Sigmoid colon (tissue), 7 donors: ENCODE measurements at places on chromosomes 11 and 22.

DNA sequence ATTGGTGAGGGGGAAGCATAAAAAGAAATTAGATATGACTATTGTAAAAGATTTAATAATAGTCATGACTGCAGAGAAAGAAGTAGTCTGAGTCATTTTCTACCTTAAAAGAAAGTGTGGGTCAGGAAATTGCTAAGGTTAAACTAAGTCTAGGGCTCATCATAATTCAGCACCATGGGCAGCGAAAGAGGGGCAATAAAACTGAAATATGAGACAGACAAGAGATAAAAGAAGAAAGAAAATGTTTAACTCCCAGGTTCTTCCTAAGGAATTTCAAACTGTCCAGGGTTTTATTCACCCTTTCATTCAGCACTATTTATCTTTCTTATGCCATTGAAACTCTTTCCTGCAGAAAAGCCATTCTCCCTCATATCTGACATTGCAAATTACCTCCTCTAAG lies 114.4 kb upstream of the API5 start:
- DNase-seq, result no peak

GRCh38 chr11:10392095-10393079 lies 62.7 kb upstream of the AMPD3 start:
- DNase-seq, result no peak

DNA sequence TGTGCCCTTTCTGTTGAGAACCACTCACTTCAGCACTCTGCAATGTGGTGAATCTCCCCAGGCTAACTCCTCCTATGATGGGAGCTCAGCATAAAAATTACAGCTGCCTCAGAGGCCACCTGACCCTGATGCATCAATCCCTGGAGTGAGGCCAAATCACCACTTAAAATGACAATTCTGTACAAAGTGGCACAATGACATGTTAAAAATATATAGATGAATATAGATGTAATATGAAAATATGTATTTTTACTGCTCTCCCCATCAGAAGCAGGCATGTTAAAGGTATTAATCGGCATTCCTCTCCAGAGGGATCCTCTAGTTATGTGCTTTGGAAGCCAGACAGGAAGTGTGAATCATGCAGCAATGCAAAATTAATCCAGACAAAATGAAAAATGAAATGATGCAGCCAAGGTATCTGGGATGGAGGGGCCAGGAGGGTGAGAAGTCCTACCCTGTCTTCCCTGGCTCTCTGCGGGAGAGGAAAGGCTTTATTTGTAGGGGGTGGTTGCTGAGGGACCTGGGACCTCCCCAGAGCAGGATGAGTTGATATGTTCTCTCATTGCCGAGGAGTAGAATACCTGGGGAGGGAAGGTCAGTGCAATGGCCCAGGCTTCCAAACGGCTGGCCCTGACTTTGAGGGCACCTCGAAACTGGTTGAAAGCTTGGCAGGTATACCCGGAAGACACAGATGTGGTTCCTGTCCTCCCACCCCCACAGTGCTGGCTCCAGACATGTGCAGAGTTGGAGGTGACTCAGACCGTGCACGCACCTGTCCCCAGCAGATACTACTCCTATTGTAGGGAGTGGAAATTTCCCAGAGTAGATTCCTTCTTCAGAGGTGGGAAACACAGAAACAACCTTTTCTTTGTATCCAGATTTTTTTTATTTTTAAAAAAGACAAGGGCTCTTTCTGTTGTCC lies 347.9 kb upstream of the NCAM1 start:
- no peak for DNase-seq

- DNase-seq, result no peak
Observed at GRCh38 chr11:57354699-57355098, 16.5 kb downstream of the P2RX3 start.

DNA sequence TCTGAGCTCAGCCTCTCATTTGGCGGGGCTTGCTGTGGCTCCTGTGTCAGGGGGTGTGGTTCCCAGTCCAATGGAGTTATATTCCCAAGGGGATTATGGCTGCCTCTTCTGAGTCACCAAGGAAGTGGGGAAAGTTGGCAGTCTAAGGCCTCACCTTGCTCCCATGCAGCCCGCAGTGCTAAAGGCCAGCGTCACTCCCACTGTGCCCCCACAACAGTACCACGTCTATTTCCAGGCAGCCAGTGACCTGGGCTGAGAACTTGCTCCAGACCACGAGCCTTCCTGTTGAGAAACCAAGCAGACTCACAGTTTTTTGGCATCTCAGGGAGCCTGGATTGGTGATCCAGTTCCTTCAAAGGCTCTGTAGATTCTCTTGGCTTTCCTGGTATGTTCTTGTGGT lies 45.6 kb downstream of the OR2AT4 start:
- DNase-seq, result no peak

DNA sequence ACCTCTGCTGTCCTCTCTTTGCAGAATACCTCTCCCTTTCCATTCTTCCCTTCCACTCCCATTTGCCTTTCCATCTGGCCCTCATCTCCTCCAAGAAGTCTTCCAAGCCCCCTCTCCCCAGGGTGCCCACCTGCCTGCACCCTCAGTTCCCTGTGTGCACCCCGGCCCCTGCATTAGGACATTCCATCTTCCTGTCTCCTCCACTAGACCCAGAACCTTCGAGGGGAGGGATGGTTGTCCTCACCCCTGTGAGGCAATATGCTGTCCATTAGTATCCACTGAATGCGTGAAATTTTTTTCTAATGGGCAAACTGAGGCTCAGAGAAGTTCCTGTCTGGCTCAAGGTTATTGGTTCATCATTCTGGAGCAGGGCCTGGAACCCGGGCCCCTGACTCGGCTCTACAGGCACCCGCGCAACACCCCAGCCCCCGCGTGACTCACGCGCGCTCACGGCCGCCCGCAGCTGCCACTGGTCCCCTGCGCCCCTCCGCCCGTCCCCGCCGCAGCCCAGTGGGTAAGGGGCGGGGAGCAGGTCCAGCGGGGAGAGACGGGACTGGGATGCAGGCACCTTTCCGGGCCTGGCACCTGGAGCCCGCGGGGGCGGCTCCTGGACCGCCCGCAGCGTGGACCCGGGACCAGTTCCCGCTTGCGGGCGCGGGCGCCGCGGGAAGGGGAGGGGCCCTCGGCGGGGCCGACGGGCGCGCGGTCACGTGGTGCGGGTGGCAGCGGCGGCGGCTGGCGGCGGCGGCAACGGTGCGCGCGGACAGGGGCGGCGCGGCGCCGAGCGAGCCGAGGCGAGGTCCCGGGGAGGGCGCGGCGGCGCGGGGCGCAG lies 7.0 kb downstream of the SEPTIN3 start:
- DNase-seq, result no peak

GRCh38 chr22:29065468-29066190 lies 4.0 kb upstream of the C22orf31 start:
- DNase-seq, result no peak

DNA sequence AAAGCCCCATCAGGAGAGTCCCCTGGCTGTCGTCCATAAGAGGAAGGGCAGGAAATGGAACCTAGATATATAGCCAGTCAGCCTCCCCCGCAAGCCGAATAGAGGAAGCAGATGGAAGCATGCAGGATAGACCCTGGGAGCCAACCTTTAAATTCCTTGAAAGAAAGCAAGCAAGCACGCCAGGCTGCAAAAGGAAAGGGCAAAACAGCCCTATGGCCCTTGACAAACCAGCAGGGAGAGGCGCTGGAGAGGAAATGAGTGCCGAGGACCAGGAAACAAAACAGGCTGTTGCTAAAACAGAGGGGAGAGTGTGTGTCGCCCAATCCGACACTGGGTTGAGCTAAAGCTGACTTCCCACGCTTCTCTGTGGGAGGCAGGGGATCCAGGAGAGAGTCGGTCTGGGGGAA lies 203.5 kb upstream of the MTNR1B start:
- DNase-seq, result no peak

GRCh38 chr11:85831050-85831449 lies 20.1 kb upstream of the SYTL2 start:
- DNase-seq, result no peak

- no peak for DNase-seq
Observed at GRCh38 chr11:116225236-116225635, 547.6 kb downstream of the BUD13 start.

- no peak for DNase-seq
Observed at GRCh38 chr11:119593346-119593745, 135.7 kb downstream of the NECTIN1 start.

DNA sequence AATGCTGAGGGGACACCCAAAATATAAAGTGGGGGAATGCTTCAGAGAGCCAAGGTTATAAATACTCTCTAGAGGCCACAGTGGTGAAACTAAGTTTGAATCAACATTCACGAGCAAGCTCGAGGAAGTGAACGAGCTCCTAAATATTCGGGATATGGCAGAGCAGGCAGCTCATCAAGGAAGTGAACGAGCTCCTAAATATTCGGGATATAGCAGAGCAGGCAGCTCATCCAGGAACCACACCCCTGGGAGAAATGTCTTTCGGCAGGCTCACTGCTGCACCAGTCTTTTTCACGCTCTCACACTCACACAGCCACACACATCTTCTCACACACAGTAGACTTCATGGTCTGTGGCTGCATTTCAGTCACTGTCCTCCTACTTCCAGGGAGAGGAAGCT lies 787.5 kb downstream of the OPCML start:
- no peak for DNase-seq

DNA sequence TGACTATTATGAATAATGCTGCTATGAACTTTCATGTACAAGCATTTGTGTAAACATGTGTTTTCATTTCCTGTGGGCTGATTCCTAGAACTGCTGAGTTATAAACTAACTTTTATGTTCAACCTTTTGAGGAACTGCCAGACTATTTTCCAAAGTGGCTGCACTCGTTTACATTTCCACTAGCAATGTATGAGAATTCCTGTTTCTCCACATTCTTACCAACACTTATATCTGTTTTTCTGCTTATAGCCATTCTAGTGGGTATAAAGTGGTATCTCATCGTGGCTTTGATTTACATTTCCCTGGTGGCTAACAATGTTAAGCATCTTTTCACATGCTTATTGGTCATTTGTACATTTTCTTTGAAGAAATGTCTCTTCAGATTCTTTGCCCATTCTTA lies 35.2 kb upstream of the SCUBE2 start:
- DNase-seq, result no peak

DNA sequence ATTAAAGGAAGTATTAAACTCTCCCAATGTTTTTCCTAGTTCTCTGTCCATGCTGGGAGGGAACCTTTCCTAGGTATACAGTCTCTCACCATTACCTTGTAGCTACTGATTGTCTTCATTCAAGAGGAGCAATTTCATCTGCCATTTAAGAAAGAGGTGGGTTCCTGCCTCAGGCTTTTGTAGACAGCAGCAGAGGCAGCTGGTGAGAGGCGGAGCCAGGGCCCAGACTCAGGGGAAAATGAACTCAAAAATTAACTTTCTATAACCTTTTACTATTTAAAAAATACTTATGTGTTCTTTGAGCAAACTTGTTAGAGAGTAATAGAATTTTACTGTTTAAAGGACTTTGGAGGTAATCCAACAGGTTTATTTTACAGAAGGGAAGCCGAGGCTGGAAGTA lies 133.0 kb downstream of the SNX19 start:
- no peak for DNase-seq

DNA sequence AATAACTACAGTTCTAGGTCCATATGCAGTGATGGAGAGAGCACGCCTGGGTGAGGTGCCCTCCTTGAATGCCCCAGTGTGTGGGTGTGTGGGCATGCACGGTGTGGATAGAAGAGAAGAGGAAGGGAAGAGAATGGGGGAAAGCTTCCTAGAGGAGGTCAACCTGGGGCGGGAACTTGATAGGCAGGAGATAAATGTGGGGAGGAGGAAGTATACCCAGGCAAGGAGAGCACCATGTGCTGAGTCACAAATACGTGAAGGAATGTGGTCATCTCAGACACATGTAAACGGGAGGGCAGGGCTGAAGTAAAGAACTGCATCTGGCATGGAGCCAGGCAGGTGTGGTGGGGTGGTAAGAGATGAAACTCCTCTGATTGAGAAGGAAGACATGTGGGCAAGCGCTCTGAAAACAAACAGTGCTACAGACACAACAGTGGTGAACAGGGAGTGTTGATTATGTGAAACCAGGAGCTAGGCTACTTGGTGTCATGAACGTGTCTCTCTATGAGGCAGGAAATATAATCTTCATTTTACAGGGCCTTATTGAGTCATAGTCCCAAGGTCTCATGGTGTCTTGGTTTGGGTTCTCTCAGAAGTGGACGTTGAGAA lies 61.5 kb upstream of the EED start:
- no peak for DNase-seq

GRCh38 chr22:49667236-49667635 lies 160.4 kb downstream of the BRD1 start:
- peak; percentile 67 for DNase-seq

GRCh38 chr22:44691796-44692661 lies 10.0 kb upstream of the PRR5 start:
- no peak for DNase-seq

DNA sequence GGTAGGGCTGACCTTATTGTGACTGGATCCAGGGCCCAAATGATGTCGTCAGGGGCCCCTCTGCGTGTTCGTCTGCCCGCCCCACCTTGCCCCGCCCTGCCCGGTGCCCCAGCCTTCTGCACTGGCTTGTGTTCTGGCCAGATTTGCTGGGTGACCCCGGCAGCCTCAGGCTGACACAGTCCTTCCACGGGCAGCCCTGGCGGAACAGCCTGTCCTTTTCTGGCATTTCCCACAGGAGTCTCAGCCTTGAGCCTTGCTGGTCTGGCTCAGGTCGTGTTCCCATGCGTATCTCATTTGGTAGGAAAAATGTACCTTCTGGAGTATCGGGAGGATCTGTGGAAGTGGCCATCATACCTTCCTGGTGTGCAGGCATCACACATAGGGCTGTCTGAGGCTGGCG lies 31.0 kb downstream of the IGHMBP2 start:
- DNase-seq, result no peak

DNA sequence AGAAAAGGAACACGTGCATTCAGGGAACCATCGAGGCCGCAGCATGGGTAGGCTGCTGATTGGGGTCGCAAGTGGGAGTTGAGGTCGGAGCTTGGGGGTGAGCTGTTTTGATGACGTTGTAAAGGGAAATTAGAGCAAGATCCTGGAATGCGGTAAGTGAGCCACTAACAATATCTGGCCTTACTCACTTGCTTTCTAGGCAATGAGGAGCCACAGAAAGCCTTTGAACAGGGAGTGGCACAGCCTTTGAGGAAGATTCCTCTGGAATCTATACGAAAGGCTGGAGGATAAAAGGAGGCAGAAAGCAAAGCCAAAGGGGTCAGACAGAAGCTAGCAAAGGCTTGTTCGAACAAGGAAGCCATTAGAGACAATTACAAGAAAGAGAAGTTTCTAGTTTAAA lies 197.5 kb downstream of the LARGE1 start:
- no peak for DNase-seq

DNA sequence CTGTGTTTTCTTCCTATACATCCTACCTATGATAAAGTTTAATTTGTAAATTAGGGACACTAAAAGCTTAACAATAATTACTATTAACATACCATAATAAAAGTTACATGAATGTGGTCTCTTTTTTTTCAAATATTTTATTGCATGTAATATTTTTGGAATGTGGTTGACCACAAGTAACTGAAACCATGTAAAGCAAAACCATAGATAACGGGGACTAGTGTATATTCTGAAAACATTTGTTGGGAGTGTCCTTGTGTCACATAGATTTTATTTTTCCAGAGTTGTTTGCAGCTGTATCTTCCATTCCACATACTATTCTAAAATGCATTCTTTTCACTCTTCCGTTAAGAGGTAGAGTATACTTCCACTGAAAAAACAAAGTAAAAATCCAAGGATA lies 200.4 kb downstream of the KIF18A start:
- DNase-seq, result no peak
